ENCODE measurements at places on chromosomes 3 and 15.
A peak's percentile ranks its signal among the peaks of the same experiment; 100 is the strongest.

DNA sequence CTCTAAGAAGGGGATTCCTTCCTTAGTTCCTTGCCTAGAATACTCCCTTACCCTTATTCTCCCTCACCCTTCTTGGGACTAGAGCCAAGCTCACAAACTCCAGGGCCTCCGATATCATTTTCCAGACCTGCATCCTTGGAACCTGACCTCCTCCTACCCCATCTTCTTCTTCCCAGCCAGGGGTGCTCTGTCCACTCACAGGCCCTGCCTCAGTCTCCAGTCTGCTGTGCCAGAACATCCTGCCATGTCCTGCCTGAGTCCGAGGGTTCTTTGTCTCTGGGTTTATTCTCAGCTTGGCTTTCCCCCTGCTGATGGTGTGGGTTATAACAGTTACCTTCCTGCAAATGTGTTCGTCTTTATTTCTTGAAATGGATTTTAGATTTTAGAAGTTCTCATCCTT, 59.9 kb upstream of the MCF2L2 start:
- no peak for DNase-seq

DNA sequence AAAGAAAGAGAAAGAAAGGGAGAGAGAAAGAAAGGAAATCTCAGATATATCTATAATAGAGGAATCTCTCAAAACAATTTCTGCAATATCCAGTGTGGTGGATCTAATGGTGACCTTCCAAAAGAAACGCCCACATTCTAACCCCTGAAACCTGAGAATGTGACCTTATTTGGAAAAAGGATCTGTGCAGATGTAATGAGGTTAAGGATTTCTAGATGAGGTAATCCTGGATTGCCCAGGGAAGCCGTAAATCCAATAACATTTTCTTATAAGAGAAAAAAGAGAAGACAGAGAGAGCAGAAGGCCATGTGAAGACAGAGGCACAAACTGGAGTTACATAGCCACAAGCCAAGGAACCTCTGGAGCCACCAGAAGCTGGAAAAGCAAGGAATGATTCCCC, 307.6 kb downstream of the ZBTB20 start:
- no peak for DNase-seq

DNA sequence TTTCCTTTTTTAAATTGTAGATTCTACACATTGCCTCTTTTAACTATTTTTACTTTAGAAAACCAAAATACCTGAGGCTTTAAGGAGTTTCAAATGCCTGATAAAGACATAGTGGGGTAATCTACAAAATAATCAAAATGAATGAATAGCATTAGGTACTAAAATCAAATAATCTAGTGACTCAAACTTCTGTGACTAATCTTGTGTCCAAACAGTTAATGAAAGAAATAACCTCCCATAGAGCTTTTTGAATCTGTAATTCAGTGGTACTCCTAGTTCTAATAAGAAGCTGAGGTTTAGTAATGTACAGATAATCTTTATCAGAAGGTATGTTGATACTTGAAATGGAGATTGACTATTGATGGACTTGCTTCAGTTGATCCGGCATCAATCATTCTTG, 53.0 kb downstream of the DTWD1 start:
- DNase-seq: no peak

GRCh38 chr3:10299175-10299574, 6.4 kb upstream of the GHRL start:
- DNase-seq: no peak

- DNase-seq: no peak
Observed at GRCh38 chr3:47612178-47612577, 33.5 kb upstream of the CSPG5 start.

- DNase-seq: no peak
Observed at GRCh38 chr3:124140746-124141145, 148.8 kb upstream of the ROPN1 start.

DNA sequence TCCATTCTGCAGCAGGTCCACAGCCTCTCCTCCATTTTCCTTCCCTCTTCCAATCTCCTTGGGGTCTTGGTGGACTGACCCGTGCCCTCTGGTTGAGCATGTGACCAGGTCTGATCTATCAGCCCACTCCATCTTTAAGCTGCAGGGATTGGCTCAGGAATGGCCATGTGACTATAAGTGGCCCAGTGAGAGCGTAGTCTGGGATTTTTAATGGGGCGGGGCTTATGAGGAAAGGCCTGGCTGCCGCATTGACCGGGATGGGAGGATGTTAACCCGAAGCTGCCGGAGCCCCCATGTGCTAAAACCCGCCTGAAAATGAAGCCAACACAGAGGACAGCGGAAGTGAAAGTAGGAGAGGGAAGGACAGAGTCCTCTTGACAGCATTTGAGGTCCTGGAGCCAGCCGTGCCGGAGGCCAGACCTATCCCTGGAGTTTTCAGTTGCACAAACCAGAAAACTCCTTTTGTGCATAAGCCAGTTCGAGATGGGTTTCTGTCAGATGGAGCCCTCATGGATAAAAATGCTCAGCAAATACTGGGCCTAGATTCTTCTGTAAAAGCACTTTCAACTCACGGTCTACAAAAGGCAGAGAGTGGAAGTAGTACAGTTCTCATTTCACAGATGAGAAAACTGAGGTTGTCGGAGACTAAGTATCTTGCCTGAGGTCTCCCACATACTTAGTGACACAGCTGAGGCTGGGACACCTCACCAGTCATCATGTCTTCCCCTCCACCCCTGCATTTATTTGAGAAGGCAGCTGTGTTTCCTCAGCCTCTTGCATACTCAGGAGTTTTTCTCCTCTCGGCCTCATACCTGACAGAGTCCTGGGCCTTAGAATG, 61.9 kb downstream of the ATP2B2 start:
- no peak for DNase-seq

DNA sequence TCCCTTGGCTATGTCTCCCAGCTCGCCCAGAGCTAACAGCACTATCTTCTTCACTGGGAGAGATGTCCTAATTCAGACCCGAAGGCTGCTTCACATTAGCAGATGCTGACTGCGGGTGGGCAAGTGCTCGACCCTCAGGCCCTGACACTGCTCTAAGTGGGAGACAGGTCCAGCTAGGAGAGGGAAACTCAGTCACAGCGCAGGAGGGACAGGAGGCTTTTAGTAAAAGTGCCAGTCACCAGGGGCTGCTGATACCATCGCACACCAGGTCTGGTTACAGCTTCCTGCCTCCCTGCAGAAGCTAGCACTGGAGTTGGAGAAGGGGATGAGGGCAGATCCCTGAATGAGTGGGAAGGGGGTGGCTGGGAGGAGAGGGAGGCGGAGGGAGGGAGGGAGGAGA, 365.8 kb upstream of the RGMA start:
- no peak for DNase-seq

GRCh38 chr15:60179786-60180391, 175.8 kb downstream of the FOXB1 start:
- DNase-seq: peak; percentile 36

GRCh38 chr3:69878254-69878653, 121.3 kb upstream of the SAMMSON start:
- DNase-seq: no peak

GRCh38 chr3:150107429-150108175, 136.9 kb upstream of the PFN2 start:
- no peak for DNase-seq

GRCh38 chr15:66777596-66778313, 75.7 kb downstream of the SMAD6 start:
- no peak for DNase-seq

DNA sequence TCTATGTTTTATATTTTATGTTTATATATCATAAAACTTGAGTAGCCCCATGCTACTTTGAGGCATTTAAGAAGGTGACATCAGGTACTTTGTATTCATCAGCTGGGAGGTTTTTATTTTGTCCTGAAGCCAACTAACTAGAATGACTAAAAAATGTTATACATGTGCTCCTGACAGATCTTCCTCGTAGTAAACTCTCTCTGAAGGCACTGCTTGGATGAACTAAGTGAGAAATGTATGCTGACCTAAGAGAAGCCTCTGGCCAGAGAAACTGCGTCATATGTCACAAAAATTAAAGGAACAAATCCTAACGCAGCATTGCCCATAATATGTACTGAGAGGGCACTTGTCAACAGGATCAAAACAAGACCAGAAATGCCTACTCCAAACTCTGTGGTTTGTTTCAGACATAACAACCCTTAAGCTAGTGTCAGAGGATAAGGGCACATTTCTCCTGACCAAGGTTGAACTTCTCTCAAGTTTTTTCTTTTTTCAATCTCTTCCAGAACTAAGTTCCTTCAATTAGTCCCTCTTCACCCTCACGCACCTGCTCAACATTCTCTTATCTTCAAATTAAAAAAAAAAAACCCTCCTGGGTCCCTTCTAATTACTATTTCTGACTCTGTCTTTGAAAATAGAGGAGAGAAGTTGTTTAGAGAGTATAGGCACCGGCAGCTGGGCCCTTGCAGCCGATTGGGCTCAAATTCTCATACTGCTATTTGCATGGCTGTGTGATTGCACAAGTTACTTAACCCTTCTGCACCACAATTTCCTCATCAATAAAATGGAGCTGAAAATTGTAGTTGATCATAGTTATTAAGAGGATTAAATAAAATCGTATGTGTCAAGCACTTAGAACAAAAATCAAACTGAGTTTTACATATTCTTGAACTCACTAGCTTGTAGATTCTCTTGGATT, 159.0 kb downstream of the FRMD5 start:
- DNase-seq: no peak

GRCh38 chr3:124518350-124518749, 211.9 kb upstream of the UMPS start:
- no peak for DNase-seq
